ENCODE measurements at places on chromosomes 16 and 17.

GRCh38 chr17:83079352-83079747, at the start of gene METRNL:
METRNL (plus strand) TSS chr17:83079609; CDS start chr17:83079816, 207 bp downstream.
- DNase-seq, result peak; percentile 78

- DNase-seq, result no peak
Measured at GRCh38 chr17:4156750-4157381, 13.9 kb downstream of the CYB5D2 start.

GRCh38 chr17:37490638-37491614, 1.2 kb downstream of the DUSP14 start:
- no peak for DNase-seq

DNA sequence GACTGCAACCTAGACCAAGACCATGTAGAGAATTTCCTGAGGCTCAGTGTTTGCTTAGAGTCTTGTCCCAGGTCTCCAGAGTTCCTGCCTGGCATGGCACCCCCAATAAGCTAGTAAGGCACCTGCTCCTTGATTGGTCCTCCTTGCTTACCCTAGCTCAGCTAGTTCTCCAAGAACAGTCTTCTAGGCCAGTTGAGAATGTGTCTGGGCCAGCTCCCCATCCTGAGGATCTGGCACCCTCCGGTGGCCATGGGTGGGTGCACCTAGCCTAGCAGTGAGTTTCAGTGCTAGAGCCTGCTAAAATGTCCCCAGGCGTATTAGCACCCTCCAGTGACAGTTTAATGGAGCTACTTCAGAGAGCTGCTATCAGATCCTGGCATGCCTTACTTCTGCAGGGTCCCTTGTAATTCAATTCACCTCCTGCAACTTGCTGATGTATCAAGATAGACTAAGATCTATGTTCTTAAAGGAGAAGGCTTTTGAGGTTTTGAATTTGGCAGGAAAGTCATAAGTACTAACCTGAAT, 44.4 kb upstream of the MED13 start:
- peak; percentile 86 for DNase-seq

DNA sequence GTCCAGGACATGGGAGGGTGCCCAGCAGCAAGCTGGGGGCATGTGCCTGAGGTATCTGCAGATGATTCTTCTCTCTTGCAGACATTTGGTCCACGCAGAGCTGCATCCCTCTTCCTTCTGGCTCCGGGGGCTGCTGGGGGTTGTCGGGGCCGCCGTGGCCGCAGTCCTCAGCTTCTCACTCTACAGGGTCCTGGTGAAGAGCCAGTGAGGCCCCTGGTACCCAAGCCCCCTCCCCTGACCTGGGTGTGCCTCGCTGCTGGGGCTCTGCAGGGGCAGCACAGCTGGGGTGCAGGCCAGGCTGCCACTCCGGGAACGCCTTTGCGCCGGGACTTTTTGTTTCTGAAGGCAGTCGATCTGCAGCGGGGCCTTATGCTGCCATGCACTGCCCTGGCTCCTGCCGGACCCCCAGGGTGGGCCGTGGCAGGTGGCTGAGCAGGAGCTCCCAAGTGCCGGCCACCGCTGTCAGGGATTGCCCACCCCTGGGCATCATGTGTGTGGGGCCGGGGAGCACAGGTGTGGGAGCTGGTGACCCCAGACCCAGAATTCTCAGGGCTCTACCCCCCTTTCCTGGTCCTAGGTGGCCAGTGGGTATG, 2.0 kb upstream of the RHBDL1 start:
- DNase-seq, result no peak

DNA sequence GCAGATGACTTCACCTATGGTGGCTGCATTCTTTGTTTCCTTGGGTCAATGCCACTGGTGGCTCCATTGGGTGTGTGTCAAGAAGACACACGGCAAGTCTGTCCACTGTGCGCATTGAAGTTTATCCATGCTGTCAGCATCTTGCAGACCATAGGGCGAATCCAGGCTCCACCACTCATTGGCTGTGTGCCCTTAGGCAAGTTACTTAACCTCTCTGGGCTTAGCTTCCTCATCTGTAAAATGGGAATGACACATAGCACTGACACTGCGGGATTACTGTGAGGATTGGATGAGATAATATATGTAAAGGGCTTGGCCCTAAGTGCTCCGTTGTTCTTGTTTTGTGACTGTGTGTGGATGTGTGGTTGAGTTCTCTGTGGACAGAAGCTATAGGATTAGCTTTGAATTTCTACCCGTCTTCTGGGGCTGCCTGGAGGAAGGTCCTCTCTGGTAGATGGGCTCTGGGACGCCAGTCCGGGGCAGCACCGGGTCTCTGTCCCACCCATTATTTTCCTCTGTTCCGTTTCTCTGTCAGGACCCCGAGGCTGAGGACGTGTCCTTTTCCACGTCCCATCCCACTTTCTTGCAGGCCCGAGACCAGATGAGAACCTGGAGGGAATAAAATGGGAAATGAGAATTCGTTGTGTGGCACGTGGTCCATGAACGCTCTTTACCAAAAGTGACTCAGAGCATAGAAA, 178.4 kb downstream of the IRF8 start:
- DNase-seq, result no peak

DNA sequence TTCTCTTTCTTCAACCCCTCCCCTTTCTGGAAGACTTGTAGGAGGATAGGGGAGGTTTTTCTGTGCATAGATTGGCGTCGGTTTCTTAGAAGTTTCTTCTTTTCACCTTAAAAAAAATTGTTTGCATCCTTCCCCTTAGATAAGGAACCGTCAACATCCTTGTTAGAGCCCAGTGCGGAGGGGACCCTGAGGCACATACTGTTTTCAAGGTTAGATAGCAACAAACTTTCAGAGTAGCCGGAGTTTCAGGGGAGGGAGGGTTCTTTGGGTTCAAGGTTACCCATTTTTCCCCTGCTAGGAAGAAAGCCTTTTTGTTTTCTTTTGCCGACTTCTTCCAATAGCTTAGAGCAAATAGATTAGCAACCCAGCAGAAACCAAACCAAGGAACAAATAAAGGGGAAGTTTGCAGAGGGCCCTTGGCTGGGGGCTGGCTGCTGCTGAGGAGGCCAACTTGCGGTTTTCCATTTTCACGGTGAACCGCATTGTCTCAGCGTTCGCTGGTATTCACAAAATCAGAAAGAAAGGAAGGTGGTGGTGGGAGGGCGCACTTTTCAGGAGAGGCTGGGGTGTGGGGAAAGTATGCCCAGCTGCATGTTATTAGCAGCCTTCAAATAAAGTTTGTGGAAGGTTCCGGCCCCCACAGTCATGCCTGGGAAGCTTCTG, 28.8 kb downstream of the MSI2 start:
- peak; percentile 29 for DNase-seq

DNA sequence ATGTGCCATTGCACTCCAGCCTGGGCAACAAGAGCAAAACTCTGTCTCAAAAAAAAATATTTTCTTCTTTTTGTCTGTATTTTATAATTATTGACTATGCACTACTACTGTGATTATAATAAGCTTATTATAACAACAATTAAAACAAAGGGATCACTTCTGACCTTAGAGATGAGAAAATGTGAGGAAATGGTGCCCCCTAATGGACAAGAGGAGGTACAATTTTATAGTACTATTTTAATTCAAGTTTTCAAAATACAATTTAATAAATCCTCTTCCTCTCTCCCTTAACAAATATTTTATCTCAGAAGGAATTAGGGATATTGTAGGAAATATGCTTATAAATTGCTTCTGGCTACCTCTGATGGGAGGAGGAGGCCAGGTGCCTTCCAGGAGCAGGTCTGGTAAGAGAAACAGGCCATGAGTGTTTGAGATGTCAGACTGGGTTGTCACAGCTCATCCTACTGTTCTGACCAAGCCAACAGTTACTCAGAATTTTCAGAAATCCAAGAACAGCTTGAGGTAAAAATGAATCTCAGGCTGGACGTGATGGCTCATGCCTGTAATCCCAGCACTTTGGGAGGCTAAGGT, 14.0 kb downstream of the VPS53 start:
- peak; percentile 26 for DNase-seq

- DNase-seq, result no peak
Measured at GRCh38 chr16:1163567-1164055, 10.7 kb downstream of the CACNA1H start.

- DNase-seq, result peak; percentile 10
Measured at GRCh38 chr16:66427036-66427860, at the start of gene BEAN1. BEAN1 (plus strand) TSS chr16:66427295; CDS start chr16:66437677, 10,382 bp downstream.

DNA sequence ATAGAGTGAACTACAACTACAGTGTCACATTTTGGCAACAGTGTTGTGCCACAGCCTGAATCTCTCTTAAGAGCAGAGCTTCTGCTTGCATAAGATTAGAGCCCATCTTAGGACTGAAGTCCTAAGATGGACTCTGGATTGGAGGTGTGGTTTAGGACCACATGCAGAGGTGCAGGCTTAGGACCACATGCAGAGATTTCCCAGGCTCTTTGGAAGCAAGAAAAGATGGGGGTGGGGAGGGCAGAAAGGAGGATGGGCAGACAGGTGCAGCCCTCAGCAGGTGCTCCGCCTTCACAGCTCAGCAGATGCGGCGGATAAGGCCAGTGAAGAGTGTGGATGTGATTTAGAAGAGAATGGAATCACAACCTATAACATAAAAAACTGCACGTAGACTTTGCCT, 128.7 kb downstream of the TANGO6 start:
- no peak for DNase-seq

DNA sequence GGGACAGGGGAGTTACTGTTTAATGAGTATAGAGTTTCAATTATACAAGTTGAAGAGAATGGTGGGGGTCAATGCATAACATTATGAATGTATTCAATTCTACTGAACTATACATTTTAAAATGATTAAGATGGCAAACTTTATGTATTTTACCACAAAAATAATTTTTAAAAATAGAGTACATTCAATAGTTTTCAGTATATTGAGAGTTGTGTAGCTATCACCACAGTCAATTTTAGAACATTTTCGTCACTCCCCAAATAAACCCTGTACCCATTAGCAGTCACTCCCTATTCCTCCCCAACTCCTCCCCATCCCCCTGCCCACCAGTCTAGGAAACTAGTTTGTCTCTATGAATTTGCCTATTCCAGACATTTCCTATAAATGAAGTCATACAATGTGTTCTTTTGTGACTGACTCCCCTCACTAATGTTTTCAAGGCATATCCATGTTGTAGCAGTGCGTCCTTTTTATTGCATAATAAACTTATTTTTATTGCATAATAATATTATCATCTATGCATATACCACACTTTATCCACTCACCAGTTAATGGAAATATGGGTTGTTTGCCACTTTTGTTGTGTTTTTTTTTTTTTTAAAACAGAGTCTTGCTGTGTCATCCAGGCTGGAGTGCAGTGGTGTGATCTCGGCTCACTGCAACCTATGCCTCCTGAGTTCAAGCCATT, 52.5 kb upstream of the ERN1 start:
- peak; percentile 31 for DNase-seq

- DNase-seq, result peak; percentile 89
Measured at GRCh38 chr16:81497690-81498089, 53.1 kb downstream of the CMIP start.

- DNase-seq, result peak; percentile 98
Measured at GRCh38 chr17:8173056-8173870, 2.9 kb downstream of the TMEM107 start.

- no peak for DNase-seq
Measured at GRCh38 chr17:81234940-81235821, 3.7 kb downstream of the TEPSIN start.

- peak; percentile 77 for DNase-seq
Measured at GRCh38 chr16:85699628-85700027, 10.9 kb upstream of the GINS2 start.

- no peak for DNase-seq
Measured at GRCh38 chr17:321386-321941, 31.1 kb downstream of the RPH3AL start.

DNA sequence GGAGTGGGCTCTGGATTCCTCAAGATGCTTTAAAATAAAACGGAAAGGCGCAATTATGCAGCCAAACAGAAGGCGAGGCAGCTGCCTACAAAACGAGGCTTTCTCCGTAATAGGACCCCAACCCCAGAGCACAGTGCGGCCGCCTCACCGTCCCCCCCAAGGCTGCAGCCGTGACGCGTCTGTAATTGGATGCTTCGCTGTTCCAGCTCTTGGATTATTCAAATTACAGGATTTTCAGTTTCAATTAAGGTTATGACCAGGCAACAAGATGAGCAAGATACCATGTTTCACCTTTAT, 37.3 kb upstream of the ABR start:
- no peak for DNase-seq

GRCh38 chr17:82613283-82614094, 34.8 kb downstream of the WDR45B start:
- DNase-seq, result no peak

DNA sequence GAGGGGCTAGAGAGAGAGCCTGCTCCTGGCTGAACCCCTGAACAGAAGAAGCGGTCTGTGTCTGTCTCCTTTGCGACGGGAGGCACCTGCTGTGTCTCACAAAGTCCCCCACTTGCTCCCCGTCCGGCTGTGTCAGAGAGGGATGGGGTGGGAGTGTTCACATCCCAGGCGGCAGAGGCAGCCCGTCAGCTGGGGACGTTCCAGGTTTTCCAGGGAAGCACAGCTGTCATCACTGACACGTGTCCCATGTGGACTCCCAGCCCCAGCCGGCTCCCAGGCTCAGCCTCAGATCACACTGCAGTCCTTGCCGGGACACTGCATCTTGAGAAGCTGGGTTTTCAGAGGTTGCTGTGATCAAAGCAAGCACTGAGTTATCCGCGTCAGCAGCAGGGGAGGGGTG, 1.6 kb downstream of the TELO2 start:
- DNase-seq, result no peak

DNA sequence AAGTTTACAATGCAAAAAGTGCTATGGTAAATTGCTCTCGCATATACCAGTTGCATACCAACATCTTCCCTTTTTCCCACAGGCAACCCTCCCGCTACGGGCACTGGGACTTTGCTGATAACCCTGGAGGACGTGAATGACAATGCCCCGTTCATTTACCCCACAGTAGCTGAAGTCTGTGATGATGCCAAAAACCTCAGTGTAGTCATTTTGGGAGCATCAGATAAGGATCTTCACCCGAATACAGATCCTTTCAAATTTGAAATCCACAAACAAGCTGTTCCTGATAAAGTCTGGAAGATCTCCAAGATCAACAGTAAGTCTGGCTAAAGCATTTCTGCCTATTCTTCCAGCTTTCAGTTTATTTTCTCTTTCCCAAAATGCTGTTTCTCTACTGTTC, 27.9 kb upstream of the HSBP1 start:
- DNase-seq, result no peak

- peak; percentile 71 for DNase-seq
Measured at GRCh38 chr16:50272111-50272571, 5.8 kb downstream of the ADCY7 start.

GRCh38 chr16:14063618-14064581, 7.2 kb upstream of the MRTFB start:
- no peak for DNase-seq

GRCh38 chr17:31008374-31009041, 37.7 kb downstream of the RNF135 start:
- DNase-seq, result peak; percentile 61

DNA sequence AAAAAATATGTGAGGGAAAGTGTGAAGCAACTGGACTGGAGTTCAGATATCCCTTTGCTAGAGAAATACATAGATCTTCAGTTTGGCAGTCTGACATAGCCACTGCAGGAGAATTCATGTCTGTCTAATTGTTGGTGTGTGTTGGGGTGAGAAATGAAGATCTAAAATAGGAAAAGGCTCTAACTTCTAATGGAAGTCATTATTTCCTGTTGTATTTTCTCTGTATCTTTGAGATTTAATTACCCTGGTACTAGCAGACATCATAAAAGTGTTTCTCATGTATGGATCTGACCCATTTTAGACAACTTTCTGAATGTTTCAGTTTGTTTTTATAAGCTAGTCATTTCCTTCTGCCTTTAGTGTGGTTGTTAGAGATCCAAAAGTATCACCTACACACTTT, 128.3 kb downstream of the NLK start:
- DNase-seq, result no peak
